ENCODE measurements at places on chromosomes 4 and X. TPM values are rescaled to one million over a fixed set of nuclear protein-coding genes. Genes with fewer than 3 reads are reported as not detected.

Gene RHOXF2B
- total RNA-seq: not detected

Gene HDX
- total RNA-seq: 2.0 TPM

Gene VAMP7
- total RNA-seq: 28.9 TPM

Gene PF4V1
- total RNA-seq: not detected

Gene CRLF2
- 1.3 TPM for total RNA-seq
